ENCODE measurements at places on chromosomes 1 and 21. TPM values are rescaled to one million over a fixed set of nuclear protein-coding genes. Genes with fewer than 3 reads are reported as not detected.

GRCh38 chr1:219339466-219339865 lies 165.8 kb downstream of the LYPLAL1 start:
- no peaks in the 10 kb centered on the region for H3K27me3 ChIP-seq
- H3K4me1 ChIP-seq: peaks cover 20% of the 10 kb centered on the region
- H3K4me3 ChIP-seq: no peak overlapping the region
- DNase-seq: no peak
- no peaks in the 10 kb centered on the region for H3K36me3 ChIP-seq

GRCh38 chr1:238582816-238583215 lies 692.1 kb upstream of the ZP4 start:
- no peak overlapping the region for H3K27ac ChIP-seq
- H3K4me1 ChIP-seq: no peaks in the 10 kb centered on the region
- no peaks in the 10 kb centered on the region for H3K36me3 ChIP-seq
- no peaks in the 10 kb centered on the region for H3K27me3 ChIP-seq
- no peak overlapping the region for H3K4me3 ChIP-seq

- no peak for DNase-seq
- no peak overlapping the region for H3K27ac ChIP-seq
- H3K4me1 ChIP-seq: no peaks in the 10 kb centered on the region
- H3K4me3 ChIP-seq: no peak overlapping the region
- no peaks in the 10 kb centered on the region for H3K36me3 ChIP-seq
These were observed 735.3 kb upstream of the ADGRL4 start for GRCh38 chr1:79741720-79742421.

GRCh38 chr1:102174259-102174863 lies 177.6 kb upstream of the OLFM3 start:
- no peaks in the 10 kb centered on the region for H3K27me3 ChIP-seq
- no peaks in the 10 kb centered on the region for H3K4me1 ChIP-seq
- no peaks in the 10 kb centered on the region for H3K36me3 ChIP-seq
- DNase-seq: no peak

- no peak overlapping the region for H3K27ac ChIP-seq
- no peaks in the 10 kb centered on the region for H3K4me1 ChIP-seq
- H3K27me3 ChIP-seq: no peaks in the 10 kb centered on the region
- no peak for DNase-seq
- H3K36me3 ChIP-seq: no peaks in the 10 kb centered on the region
These were observed 186.1 kb upstream of the MAP1LC3C start for GRCh38 chr1:242184955-242185354.

- peaks cover 8% of the 10 kb centered on the region for H3K4me1 ChIP-seq
- H3K27ac ChIP-seq: no peak overlapping the region
- peaks cover 13% of the 10 kb centered on the region for H3K27me3 ChIP-seq
- no peaks in the 10 kb centered on the region for H3K36me3 ChIP-seq
These were observed 43.8 kb downstream of the ACTL8 start for GRCh38 chr1:17798799-17799382.

GRCh38 chr21:42058631-42059111 lies 12.4 kb upstream of the UMODL1 start:
- peak overlapping the region; percentile 97 for H3K27ac ChIP-seq
- H3K27me3 ChIP-seq: peaks cover 21% of the 10 kb centered on the region
- H3K4me1 ChIP-seq: peaks cover 30% of the 10 kb centered on the region
- no peaks in the 10 kb centered on the region for H3K36me3 ChIP-seq

- no peaks in the 10 kb centered on the region for H3K4me1 ChIP-seq
- no peaks in the 10 kb centered on the region for H3K27me3 ChIP-seq
- H3K27ac ChIP-seq: no peak overlapping the region
- DNase-seq: no peak
These were observed 401 bp downstream of the ITLN1 start for GRCh38 chr1:160884579-160884978.

DNA sequence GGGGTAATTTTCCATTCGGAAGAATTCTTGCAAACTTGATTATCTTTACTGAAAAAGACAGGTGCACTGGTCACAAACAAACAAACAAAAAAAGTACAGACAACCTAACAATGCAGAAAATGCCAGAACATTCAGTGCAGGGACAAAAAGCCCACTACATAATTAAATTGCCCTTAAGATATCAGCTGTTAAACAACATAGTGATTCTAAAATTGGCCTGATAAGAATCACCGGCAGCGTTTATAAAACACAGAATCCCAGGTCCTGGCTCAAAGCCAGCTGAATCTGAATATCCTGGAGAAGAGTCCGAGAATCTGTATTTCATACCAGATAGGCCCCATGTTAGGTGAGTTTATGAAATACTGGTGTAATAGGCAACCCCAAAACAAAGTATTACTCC lies 6.1 kb downstream of the PLPP3 start:
- no peak overlapping the region for H3K4me3 ChIP-seq
- H3K27me3 ChIP-seq: no peaks in the 10 kb centered on the region
- H3K4me1 ChIP-seq: peaks cover 19% of the 10 kb centered on the region
- H3K36me3 ChIP-seq: peaks cover 6% of the 10 kb centered on the region
- DNase-seq: no peak

DNA sequence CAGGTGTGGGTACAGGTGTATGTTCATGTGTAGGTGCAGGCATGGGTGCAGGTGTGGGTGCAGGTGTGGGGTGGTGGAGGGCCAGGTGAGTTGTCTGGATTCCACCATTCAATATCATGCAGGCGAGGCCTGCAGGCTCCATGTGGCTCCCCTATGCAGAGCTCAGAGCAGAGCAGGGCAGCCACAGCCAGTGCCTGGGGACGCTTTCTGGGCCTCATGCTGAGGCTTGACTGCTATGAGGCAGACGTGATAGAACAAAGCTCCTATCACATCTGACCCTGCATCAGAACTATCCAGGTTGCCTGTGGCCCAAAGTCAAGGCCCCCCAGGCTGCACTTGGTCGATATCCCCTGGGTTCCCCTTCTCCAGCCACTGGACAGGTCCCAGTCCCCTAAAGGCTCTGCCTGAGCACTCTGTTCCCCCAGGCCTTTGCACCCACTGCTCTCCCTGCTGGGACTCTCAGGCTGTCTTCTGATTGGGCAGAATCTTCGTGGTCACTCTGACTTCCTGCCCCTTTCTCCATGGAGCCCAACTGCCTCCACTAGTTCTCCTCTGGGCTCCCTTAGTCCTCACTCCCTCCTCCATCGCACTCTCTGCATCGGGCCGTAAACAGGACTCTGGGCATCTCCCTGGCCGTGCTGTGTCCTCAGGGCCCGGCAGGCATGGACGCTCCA lies 78.6 kb upstream of the ACTL8 start:
- peak; percentile 74 for DNase-seq
- H3K4me3 ChIP-seq: no peak overlapping the region
- no peak overlapping the region for H3K27ac ChIP-seq
- no peaks in the 10 kb centered on the region for H3K4me1 ChIP-seq

DNA sequence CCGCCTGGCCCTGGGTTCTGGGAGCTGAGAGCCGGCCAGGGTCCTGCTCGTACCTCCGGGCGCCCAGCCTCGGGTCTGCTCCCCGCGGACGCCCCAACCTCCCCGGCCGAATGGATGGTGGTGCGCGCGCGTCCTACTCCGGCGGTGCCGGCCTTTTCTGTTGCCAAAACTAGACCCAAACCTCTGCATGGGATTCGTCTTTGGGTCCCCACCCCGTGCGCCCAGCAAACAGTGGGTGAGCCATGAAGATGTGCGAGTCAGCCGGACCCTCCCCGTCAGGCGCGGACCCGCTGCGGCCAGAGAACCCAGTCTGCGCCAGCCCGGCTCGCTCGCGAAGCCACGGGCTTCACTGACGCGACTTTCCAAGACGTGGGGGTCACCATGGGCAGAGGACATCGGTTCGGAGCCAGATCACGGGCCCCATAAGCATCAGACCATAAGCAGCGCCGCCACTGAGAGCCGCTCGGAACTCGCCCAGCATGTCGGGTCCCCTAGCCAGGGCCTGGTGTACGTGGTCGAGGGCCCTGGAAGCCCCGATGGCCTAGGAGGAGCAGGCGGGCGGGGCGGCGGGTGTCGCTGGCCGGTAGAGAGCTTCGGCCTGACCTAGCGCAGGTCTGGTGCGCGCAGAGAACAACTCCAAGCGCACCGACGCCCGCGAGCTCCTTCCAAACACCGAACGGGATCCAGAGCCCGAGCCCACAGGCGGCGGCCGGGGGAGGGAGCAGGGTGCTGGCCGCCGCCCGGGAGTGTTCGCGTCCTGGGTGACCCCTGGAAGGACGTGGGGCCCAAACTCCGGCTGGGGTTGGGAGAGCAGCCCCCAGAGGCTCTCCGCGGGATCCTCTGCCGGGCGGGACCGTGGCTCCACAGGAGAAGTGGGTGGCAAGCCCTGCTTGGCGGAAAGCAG lies 1.0 kb upstream of the TP73 start:
- H3K4me1 ChIP-seq: peaks cover 6% of the 10 kb centered on the region
- H3K27ac ChIP-seq: no peak overlapping the region
- no peak for DNase-seq
- H3K36me3 ChIP-seq: peaks cover 10% of the 10 kb centered on the region
- H3K27me3 ChIP-seq: peaks cover 53% of the 10 kb centered on the region
- no peak overlapping the region for H3K4me3 ChIP-seq

- no peak for DNase-seq
- H3K27me3 ChIP-seq: no peaks in the 10 kb centered on the region
- no peaks in the 10 kb centered on the region for H3K36me3 ChIP-seq
- no peak overlapping the region for H3K4me3 ChIP-seq
- H3K27ac ChIP-seq: no peak overlapping the region
These were observed 1131.8 kb upstream of the TMPRSS15 start for GRCh38 chr21:19535356-19535755.

- H3K27me3 ChIP-seq: no peaks in the 10 kb centered on the region
- H3K27ac ChIP-seq: peak overlapping the region; percentile 96
- peaks cover 18% of the 10 kb centered on the region for H3K4me1 ChIP-seq
- no peaks in the 10 kb centered on the region for H3K36me3 ChIP-seq
- DNase-seq: no peak
These were observed 1.1 kb upstream of the RPRD2 start for GRCh38 chr1:150362721-150363425.

GRCh38 chr1:112878321-112878720 lies 77.7 kb downstream of the SLC16A1 start:
- no peak overlapping the region for H3K27ac ChIP-seq
- no peaks in the 10 kb centered on the region for H3K36me3 ChIP-seq
- H3K27me3 ChIP-seq: no peaks in the 10 kb centered on the region
- no peak overlapping the region for H3K4me3 ChIP-seq

DNA sequence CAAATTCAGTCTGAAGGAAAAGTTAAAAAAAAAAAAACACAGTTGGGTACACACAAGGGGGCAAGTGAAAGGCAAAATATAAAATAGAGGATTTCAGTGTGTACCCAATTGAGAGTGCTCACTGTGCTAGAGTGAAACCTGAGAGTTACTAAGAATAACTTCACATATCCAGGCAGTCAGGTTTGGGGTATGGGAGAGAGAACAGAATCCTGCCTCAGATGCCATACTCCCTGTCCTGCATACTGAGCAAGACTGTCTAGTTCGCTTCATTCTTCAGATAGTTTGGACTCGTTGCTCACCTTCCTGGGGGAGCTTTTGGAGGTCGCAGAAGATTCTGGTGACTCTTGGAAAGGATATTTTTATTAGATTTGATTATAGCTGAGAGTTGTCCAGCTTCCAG lies 20.4 kb downstream of the CEP85 start:
- no peak overlapping the region for H3K27ac ChIP-seq
- H3K36me3 ChIP-seq: peaks cover 19% of the 10 kb centered on the region
- DNase-seq: no peak
- H3K27me3 ChIP-seq: no peaks in the 10 kb centered on the region

DNA sequence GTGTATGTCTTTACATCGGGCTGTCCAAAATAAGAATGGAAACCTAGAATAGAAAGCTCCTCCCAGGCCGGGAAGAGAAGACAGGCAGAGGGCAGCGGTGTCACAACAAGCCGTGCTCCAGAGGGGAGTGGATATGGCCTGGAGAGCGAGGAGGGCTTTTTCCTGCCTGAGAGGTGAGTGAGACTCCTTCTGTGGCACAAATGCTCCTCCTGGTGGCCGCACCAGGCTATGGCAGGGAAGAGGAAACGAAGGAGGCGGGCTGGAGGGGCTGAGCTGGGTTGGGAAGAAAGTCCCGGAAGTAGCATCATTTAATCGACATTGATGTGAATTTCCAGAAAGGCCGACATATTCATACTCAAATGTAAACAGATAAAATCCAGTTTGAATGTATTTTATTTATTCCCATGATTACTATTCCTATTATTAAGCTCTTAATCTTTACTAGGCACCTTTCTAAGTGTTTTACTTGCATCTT lies 54.7 kb downstream of the MEF2D start:
- peaks cover 47% of the 10 kb centered on the region for H3K27me3 ChIP-seq
- H3K4me3 ChIP-seq: no peak overlapping the region
- no peaks in the 10 kb centered on the region for H3K36me3 ChIP-seq
- DNase-seq: peak; percentile 96
- no peak overlapping the region for H3K27ac ChIP-seq
- H3K4me1 ChIP-seq: no peaks in the 10 kb centered on the region

GRCh38 chr1:232346844-232347243 lies 283.1 kb downstream of the SIPA1L2 start:
- no peak for DNase-seq
- H3K27me3 ChIP-seq: no peaks in the 10 kb centered on the region
- H3K27ac ChIP-seq: no peak overlapping the region

DNA sequence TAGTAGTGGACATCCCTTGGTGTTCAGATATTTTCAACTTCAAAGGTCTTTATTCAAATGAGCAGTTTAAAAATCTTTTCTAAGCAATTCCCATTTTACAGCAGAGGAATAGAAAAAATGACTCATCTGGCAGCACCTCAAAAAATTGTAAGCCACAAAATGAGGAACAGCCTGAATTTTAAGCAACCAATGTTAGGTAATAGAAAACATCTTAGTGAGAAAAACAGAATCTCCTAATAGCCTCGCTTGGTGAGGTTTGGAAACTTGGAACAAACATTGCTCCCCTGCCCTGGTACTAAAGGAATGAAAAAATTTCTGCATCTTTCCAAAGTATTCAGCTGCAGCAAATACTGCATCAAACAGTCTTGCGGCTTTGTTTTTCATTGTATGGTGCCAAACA lies 264.4 kb downstream of the NTNG1 start:
- no peaks in the 10 kb centered on the region for H3K27me3 ChIP-seq
- H3K4me1 ChIP-seq: peaks cover 7% of the 10 kb centered on the region
- no peak overlapping the region for H3K27ac ChIP-seq

GRCh38 chr1:110615548-110616130 lies 9.5 kb upstream of the KCNA2 start:
- H3K4me3 ChIP-seq: no peak overlapping the region
- H3K27ac ChIP-seq: no peak overlapping the region
- H3K27me3 ChIP-seq: peaks cover 18% of the 10 kb centered on the region
- H3K36me3 ChIP-seq: no peaks in the 10 kb centered on the region
- peak; percentile 87 for DNase-seq

C1QA gene
- 1.1 TPM for total RNA-seq

CADM3 gene
- not detected for total RNA-seq

KRTAP10-4 gene
- not detected for total RNA-seq

PEAR1 gene
- total RNA-seq: 17.0 TPM

TBX19 gene
- 1.1 TPM for total RNA-seq

SPRR3 gene
- total RNA-seq: not detected

ANXA9 gene
- total RNA-seq: under 0.01 TPM

FAM131C gene
- not detected for total RNA-seq

HIVEP3 gene
- 1.8 TPM for total RNA-seq

RIPPLY3 gene
- not detected for total RNA-seq
